ENCODE measurements at places on chromosomes 5 and 9.

DNA sequence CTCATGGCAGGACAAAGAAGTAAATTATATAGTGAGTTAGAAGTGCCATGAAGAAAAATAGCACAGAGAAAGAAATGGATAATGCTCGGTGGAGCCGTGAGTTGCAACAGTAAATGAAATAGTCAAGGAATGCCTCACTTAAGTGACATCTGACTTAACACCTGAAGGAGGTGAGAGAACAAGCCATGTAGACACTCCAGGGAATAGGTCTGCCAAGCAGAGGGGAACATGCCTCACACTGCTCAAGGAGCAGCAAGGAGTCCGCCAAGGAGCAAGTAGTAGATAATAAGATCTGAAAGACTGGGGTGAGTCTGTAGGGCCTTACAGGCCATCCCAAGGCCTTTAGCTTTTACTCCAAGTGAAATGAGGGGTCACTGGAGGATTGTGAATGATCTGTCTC, 21.8 kb downstream of the MAPKAP1 start:
- no peak for DNase-seq

GRCh38 chr5:179806250-179807048, at the start of gene MGAT4B:
TSS of gene MGAT4B (minus strand) at chr5:179806866. CDS start at chr5:179806583, 283 bp downstream.
- peak; percentile 85 for DNase-seq

DNA sequence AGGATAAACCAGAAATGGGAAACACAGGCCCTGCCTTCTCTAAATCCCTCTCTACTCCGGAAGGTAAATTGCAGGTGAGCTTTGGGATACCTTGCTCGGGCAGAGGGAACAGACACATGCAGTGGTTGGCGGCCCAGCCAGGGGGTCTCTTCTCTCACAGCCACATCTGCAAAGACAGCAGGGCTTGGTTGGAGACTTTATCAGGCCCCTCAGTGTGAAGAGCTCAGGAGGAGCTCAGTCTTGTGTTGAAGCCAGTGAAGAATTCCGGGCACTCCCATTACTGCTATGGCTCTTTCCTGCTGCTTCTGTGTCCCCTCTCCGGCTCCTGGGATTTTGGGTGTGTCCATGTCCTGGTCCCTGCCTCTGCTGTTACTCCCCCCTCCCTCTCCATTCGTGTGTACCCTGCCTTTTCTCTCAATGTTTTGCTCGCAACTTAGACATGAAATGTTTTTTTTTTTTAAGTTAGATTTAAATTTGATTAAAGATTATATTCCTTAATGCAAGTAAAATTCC, 99.8 kb downstream of the TRIO start:
- DNase-seq = no peak

GRCh38 chr5:62931153-62931950, 352.7 kb downstream of the LRRC70 start:
- DNase-seq = no peak

DNA sequence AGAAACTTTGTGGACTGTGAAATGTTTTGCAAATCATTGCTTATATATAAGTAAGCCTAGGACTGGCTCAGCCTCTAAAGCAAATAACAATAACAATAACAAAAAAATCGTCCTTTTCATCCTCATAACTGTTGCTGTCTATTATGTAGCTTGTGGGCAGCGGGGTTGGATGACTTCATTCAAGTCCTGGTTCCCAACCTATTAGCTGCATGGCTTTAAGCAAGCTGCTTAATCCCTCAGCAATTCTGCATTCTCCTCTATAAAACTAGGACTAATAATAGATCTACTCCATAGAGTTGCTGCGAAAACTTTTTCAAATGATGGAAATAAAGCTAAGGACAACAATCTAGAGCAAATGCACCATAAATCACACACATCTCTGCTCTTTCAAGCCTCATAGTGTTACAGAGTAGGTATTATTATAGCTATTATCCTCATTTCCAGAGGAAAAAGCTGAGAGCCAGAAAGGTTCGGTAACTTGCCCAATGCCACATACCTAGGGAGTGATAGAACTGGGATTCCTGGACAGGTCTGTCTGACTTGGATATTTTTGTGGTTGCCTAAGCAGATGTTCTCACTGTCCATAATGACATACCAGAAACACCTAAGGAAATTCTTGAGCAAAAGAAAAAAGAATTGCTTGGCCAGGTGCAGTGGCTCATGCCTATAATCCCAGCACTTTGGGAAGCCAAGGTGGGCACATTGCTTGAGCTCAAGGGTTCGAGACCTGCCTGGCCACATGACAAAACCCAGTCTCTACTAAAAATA, 98.8 kb upstream of the ADRA1B start:
- DNase-seq = no peak

DNA sequence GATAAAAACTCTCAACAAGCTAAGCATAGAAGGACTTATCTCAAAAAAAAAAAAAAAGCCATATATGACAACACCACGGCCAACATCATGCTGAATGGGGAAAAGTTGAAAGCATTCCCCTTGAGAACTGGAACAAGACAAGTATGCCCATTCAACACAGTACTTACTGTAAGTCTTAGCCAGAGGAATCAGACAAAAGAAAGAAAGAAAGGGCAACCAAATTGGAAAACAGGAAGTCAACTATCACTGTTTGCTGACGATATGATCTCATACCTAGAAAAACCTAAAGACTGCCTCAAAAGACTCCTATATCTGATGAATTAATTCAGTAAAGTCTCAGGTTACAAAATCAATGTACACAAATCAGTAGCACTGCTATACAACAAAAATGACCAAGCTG, 24.6 kb upstream of the PTGER4 start:
- DNase-seq = no peak

DNA sequence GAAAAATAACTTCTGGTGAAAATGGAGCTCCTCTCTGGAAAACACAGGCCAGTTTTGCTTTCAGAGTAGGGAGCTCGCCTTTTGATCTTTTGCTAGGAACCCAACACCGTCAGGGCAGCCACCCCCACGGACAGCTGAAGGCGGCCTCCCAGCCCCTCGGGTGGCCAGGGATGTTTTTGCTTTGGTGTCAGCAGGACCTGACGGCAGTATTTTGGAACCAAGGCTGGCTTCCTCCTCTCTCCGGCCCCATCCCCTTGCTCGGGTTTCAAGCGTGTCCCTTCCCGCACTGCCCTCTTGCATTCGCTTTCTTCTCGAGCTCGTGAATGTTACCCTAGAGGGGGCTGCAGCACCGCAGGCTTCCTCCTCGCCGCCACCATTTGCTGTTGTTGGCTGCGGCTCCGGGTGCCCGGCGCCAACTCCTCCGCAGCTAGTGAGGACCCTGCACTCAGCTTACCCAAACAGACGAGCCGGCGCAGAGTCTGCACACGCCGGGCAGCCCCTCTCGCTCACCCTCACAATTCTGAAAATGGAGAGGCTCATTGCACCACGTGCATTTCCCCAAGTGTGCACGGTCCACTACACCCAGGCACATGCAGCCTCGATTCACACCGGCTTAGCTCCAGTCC, 35.5 kb upstream of the ADAMTSL1 start:
- DNase-seq = no peak

GRCh38 chr5:50559955-50560354, 106.5 kb upstream of the PARP8 start:
- DNase-seq = peak; percentile 36

DNA sequence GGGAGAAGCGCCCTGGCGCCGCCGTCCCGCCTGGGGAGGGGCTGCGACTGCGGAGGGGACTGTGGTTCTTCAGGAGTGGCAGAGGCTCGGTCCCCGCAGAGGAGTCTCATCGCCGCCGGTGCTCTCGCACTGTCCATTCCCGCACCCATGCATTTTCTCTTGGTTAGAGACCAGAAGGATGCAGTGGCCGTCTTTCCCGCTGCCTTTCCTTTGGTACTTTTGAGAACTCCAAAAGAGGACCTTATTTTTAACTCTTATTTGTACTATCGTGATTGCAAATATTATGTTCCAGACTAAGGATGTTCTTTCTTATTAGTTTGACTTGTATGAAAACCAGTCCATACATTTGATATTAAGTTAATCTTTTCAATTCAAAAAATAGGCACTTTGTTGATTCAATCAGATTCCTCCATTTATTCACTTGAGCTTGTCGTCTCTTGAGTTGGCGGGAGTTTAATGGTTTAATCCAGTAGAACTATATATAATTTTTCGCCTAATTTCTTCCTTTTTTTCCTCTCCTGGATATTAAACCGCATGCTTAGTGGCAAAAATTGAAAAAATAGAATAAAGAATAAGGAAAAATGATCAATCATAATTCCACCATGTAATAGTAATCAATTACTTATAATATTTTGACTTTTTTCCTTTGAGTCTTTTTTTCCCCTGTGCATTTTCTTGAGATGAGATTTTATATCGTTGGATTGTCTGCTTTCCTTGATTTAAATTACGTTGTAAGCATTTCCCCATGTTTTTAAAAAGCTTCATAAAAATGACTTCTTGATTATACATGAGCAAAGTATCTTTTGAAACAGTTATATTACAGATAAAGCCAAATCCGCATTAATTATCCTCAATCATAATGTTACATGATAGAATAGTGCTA, 861 bp downstream of the ZFYVE16 start:
- peak; percentile 81 for DNase-seq

DNA sequence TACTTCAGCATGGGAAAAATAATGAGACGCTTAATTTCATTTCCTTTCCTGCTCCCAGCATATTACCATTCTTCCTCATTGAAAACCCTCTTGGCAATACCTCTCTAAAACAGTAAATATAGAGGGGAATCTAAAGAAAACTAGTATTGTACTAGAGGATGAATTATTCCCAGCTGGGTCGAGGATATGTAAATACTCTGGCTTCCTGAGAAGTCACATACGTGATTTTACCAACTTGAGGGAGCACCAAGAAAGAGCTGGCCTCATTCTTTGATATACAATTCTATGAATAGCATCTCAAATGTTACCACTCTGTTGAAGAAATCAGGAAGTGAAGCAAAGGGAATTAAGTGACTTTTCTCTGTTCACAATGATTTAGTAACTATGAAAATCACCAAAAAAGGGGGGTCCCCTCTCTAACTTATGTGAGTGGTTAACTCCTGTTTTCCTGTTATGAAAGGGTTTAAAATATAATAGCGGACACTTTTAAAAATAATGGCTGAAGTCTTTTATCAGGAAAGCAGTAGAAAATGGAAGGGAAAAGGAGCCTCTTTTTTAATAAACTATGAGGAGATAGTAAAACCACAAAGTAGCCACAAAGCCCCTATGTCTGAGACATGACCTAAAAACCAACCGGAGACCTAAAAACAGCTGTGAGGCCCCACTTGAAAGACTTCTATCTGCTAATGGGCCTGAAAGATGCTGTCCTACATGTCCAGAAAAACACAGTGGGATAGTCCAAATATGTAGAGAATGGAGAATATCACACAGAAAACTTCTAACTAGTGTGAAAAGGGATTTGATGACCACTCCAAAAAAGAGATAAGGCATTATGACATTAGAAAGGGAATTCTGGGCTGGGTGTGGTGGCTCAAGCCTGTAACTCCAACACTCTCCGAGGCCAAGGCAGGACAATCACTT, 42.6 kb downstream of the LPAR1 start:
- no peak for DNase-seq

GRCh38 chr9:120920806-120921178, 5.8 kb downstream of the TRAF1 start:
- no peak for DNase-seq

DNA sequence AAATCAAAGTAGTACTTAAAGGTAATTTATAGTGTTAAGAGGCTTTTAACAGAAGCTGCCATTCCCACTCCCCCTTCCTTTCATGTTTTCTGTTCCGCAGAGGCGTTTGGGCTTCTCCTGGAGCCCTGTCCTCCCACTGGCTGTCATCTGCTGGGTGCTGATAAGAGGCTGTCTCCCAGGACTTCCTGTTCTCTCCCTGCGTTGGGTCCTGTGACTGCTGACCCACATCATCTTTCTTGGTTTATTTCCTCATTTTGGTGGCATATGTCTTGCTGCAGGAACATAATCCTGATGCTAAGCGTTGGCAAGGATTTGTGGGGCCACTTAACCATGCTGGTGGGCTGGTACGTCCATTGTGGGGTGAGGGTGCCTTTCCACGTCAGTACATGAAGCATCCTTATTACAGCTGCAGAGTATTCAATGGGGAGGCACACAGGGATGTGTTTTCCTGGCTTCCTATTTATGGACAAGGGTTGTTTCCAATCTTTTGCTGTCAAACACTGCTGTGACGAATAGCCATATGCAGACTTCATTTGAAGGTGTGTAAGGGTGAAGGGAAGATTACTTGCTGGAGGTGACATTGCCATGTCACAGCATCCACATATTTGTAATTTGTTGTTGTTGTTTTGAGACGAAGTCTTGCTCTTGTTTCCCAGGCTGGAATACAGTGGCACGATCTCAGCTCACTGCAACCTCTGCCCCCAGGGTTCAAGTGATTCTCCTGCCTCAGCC, 22.3 kb upstream of the RNF130 start:
- peak; percentile 87 for DNase-seq
